Muscle of leg (tissue), 16 donors: ENCODE measurements at places on chromosomes 1 and 21. TPM values are rescaled to one million over a fixed set of nuclear protein-coding genes. Genes with fewer than 3 reads are reported as not detected.

The BRDT gene
- not detected for polyA plus RNA-seq

The DMBX1 gene
- 0.06 TPM for polyA plus RNA-seq

DNA sequence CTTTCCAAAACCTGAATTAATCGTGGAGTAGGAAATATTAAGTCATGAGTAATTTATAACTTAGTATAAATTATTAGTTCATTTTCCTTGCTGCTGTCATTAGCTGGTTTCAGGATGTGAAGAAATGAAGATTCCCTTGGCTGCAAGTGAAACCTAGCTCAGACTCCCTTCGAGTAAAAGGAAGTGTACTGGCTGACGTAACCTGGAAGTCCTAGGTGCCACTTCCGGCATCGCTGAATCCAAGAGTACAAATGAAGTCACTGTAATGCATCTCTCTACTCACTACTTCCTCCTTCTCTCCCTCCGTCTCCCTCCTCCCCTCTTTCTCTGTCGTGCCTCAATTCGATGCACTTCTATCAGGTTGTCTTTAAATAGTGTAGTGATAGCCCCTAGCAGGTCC, 28.8 kb downstream of the ZP4 start:
- no peaks in the 10 kb centered on the region for H3K27me3 ChIP-seq
- H3K4me1 ChIP-seq, result peaks cover 3% of the 10 kb centered on the region
- no peak overlapping the region for H3K27ac ChIP-seq

GRCh38 chr1:54838565-54839180, 37.5 kb upstream of the TTC22 start:
- H3K4me3 ChIP-seq, result no peak overlapping the region
- peaks cover 6% of the 10 kb centered on the region for H3K27me3 ChIP-seq
- DNase-seq, result no peak
- no peaks in the 10 kb centered on the region for H3K4me1 ChIP-seq
- H3K36me3 ChIP-seq, result no peaks in the 10 kb centered on the region

GRCh38 chr1:93771843-93772242, 90.2 kb upstream of the BCAR3 start:
- H3K27ac ChIP-seq, result no peak overlapping the region
- no peak for DNase-seq
- no peaks in the 10 kb centered on the region for H3K36me3 ChIP-seq
- no peaks in the 10 kb centered on the region for H3K27me3 ChIP-seq
- H3K4me1 ChIP-seq, result peaks cover 49% of the 10 kb centered on the region

GRCh38 chr1:54212872-54213271, 12.9 kb downstream of the MRPL37 start:
- peaks cover 93% of the 10 kb centered on the region for H3K36me3 ChIP-seq
- DNase-seq, result no peak
- no peak overlapping the region for H3K27ac ChIP-seq
- no peaks in the 10 kb centered on the region for H3K4me1 ChIP-seq
- no peaks in the 10 kb centered on the region for H3K27me3 ChIP-seq
